T-cell (primary cell): ENCODE measurements at places on chromosomes 3 and 15. TPM values are rescaled to one million over a fixed set of nuclear protein-coding genes. Genes with fewer than 3 reads are reported as not detected.

Gene AQP9
- total RNA-seq: not detected

DNA sequence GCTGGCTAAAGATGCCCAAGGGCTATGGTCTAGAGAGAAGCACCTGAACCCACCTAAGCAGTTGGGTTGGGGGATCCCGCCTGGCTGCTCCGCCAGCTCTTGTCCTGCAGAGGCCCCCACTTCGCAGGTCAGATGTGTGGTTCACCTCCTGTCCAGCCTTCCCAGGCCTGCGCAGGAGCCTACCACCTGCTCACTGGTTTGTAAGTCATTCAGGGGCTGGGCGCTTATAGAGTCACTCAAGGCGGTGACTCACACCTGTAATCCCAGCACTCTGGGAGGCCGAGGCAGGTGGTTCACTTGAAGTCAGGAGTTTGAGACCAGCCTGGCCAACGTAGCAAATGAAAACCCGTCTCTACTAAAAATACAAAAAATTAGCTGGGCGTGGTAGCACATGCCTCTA lies 3.9 kb upstream of the FURIN start:
- H3K27ac ChIP-seq: no peak overlapping the region
- H3K4me3 ChIP-seq: no peak overlapping the region
- H3K36me3 ChIP-seq: no peaks in the 10 kb centered on the region
- H3K27me3 ChIP-seq: no peaks in the 10 kb centered on the region

Gene PLXND1
- total RNA-seq: 46.1 TPM

Gene CIDEC
- 0.66 TPM for total RNA-seq

GRCh38 chr3:55368366-55368765 lies 118.7 kb downstream of the WNT5A start:
- H3K36me3 ChIP-seq: no peaks in the 10 kb centered on the region
- H3K27me3 ChIP-seq: no peaks in the 10 kb centered on the region
- H3K4me1 ChIP-seq: no peaks in the 10 kb centered on the region
- H3K27ac ChIP-seq: no peak overlapping the region
- no peak overlapping the region for H3K4me3 ChIP-seq

- no peak overlapping the region for H3K4me3 ChIP-seq
- H3K27ac ChIP-seq: no peak overlapping the region
- no peak for DNase-seq
- no peaks in the 10 kb centered on the region for H3K27me3 ChIP-seq
- peaks cover 23% of the 10 kb centered on the region for H3K36me3 ChIP-seq
These were observed 17.2 kb downstream of the TSEN2 start for GRCh38 chr3:12501360-12502020.

- H3K4me1 ChIP-seq: no peaks in the 10 kb centered on the region
- no peaks in the 10 kb centered on the region for H3K36me3 ChIP-seq
- no peak overlapping the region for H3K4me3 ChIP-seq
- DNase-seq: no peak
These were observed 184.5 kb downstream of the FHIT start for GRCh38 chr3:61066800-61067199.

DNA sequence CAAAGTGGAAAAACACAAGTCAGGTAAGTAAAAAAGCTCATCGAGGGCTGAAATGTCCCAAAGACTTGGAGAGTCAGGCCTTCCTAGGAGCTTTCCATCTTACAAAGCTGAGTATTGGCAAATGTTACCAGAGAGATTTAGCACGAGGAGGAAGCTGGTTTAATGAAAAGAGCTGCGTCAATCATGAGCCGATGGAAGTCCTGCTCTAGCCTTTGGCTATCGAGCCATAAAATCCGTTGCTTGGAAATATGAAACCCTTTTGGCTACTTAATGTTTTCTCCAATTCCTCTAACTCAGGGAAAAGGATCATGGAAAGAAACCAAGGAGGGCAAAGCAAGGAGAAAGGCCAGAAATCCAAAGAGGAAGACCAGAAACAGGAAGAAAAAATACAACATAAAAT lies 1074.6 kb downstream of the FHIT start:
- H3K36me3 ChIP-seq: no peaks in the 10 kb centered on the region
- H3K4me1 ChIP-seq: no peaks in the 10 kb centered on the region
- H3K27ac ChIP-seq: no peak overlapping the region
- DNase-seq: no peak

Gene IGF2BP2
- 1.3 TPM for total RNA-seq

DNA sequence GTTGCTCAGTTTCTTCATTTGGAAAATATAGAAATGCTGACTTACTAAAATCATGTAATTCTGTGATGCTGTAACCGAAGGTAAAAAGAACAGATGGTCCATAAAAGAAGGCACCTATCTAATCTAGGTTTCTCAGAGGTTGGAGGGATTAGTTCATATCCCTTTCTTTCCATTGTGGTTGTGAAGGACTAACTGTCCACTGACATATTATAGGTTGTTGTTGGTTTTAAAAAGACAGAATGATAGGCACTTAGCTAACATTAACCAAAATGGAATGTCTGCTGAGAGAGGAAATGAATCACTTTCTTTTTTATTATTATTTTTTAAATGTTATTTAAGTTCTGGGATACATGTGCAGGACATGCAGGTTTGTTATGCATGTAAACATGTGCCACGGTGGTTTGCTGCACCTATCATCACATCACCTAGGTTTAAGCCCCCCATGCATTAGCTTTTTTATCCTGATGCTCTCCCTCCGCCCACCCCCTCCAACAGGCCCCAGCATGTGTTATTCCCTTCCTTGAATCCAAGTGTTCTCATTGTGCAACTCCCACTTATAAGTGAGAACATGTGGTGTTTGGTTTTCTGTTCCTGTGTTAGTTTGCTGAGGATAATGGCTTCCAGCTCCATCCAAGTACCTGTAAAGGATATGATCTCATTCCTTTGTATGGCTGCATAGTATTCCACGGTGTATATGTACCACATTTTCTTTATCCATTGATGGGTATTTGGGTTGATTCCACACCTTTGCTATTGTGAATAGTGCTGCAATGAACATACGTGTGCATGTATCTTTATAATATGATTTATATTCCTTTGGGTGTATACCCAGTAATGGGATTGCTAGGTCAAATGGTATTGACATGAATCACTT lies 45.8 kb downstream of the ALDH1A2 start:
- H3K27ac ChIP-seq: no peak overlapping the region
- H3K36me3 ChIP-seq: no peaks in the 10 kb centered on the region
- H3K4me1 ChIP-seq: no peaks in the 10 kb centered on the region
- no peak overlapping the region for H3K4me3 ChIP-seq
- DNase-seq: no peak

Gene PLS1
- 0.84 TPM for total RNA-seq

Gene FBXO40
- total RNA-seq: not detected

Gene SV2B
- total RNA-seq: not detected

DNA sequence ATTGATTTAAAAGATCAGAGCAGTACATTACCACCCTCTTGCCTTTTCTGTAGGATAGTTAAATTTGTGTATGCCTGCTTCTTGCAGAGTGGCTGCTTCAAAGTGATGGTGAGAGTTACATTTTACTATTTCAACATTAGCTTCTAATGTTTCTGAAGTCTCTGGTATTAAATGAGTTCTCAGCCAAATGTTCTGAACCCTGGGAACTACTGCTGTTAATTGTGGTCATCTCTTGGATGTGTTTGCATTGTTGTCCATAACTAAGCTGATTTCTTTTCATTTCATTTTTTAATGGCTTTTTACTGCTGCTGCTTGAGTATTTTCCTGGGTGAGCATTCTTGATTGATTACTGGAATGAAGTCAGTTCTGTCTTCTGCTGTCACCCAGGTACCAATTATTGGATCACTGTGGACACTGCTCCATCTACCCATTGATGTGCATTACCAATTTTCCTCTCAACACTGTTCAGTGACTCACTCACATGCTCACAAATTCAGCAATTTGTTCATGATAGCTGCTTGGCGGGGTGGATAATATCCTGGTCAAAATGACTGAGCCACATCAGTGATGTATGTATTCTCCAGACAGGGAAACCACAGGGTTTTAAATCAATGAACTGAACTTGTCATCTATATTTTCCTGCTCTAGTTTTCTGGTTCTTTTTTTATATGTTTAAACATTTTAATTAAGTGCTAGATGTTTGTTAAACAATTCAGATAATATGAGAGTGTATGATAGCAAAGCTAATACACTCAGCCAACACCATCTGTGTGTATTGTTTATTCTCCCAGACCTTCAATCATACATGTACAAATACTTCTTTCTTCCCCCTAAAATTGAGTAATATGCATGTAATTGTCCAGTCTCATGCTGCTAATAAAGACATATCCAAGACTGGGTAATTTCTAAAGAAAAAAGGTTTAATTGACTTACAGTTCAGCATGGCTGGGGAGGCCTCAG lies 587.6 kb downstream of the RSL24D1 start:
- H3K27me3 ChIP-seq: no peaks in the 10 kb centered on the region
- DNase-seq: no peak
- H3K36me3 ChIP-seq: no peaks in the 10 kb centered on the region
- H3K27ac ChIP-seq: no peak overlapping the region
- no peak overlapping the region for H3K4me3 ChIP-seq

DNA sequence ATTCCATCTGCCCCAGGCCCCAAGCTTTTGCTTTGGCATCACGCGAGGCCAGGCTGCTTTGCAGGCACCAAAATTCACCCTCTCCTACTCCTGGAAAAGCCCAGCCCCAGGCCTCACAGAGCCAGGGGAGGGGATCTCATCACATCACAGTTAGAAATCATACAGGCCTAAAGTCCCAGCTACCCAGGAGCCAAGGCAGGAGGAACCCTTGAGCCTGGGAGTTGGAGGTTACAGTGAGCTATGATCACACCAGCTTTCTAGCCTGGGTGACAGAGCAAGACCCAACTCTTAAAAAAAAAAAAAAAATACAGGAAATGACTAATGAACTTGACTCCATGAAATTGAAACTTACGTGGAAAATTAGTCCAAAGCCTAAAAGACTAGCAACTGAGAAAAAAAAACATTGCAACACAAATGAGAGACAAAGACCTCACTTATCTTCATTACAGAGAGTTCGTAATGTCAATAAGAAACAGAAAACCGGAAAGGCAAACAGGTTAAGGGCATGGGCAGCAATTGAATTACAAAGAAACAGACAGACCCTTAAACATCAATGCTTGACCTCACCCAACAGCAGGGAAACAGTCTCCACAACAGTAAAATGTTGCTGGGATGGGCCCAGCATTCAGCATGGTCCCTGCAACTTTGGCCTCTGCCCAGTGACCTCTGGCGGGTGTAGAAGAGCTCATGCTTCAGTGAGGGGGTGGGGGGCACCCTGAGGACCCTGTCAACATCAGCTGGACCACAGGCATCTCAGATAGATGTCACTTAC lies 151.5 kb downstream of the LRRK1 start:
- no peak overlapping the region for H3K4me3 ChIP-seq
- H3K27me3 ChIP-seq: peaks cover 4% of the 10 kb centered on the region
- H3K4me1 ChIP-seq: no peaks in the 10 kb centered on the region
- no peak for DNase-seq

Gene WNT5A
- 0.09 TPM for total RNA-seq

Gene EXD1
- not detected for total RNA-seq

DNA sequence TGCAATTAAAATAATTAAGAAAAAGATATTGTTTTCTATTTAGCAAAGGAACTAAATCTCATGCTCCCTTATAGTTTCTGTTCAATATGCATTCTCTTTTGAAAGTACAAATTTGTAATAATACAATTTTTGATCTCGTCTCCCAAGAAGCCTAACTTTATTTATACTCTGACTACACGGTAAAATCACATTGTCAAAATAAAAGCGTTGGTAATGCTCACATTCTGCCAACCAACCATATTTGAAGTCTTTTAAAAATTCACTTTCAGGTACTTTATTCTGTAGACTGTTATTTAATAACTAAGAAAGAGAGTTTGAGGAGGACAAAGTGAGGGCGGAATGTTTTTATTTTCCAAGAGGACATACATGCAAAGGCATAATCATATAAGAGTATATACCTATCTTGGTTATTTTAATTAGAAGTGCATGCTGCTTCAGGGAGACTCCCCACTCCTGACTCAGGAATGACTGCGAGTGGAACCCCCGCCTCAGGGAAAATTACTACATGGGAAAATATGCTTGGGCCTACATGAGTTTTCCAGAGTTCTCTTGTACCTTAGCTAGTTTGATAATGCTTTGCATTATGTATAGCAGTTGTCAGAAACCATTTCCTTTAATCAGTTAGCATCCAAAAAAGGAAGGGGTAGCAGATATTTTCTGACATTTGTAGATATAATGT lies 19.3 kb downstream of the MBNL1 start:
- H3K27me3 ChIP-seq: no peaks in the 10 kb centered on the region
- H3K36me3 ChIP-seq: peaks cover 2% of the 10 kb centered on the region
- H3K4me1 ChIP-seq: peaks cover 56% of the 10 kb centered on the region
- peak overlapping the region; percentile 31 for H3K27ac ChIP-seq
- H3K4me3 ChIP-seq: no peak overlapping the region

- H3K4me3 ChIP-seq: no peak overlapping the region
- H3K27ac ChIP-seq: no peak overlapping the region
- no peaks in the 10 kb centered on the region for H3K4me1 ChIP-seq
- no peaks in the 10 kb centered on the region for H3K27me3 ChIP-seq
- no peak for DNase-seq
These were observed 40.3 kb upstream of the PTPRG start for GRCh38 chr3:61520966-61521628.

Gene PAK2
- total RNA-seq: 79.1 TPM

- H3K4me1 ChIP-seq: no peaks in the 10 kb centered on the region
- no peaks in the 10 kb centered on the region for H3K36me3 ChIP-seq
- no peak overlapping the region for H3K4me3 ChIP-seq
- no peak for DNase-seq
These were observed 117.7 kb downstream of the CCNL1 start for GRCh38 chr3:157042226-157042625.

Gene IL17RE
- total RNA-seq: 0.68 TPM

DNA sequence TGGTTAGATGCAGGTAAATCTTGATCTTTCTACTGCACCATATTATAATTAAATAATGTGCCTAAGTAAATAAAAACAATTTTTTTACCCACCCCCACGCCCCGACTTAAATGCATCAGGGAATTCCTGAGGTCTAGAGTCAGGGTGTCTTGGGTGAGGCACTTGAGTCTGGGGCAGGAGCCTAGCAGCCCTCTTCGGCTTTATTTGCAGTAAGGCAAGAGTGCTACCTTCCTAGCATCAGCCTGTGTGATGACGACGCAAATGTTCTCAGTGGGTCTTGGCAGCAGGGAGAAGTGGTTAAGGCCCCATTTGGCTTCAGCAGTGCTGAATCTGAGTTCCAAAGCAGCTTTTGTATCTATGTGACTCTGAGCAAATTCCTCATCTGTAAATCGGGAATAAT lies 88.7 kb downstream of the POLR2M start:
- H3K4me1 ChIP-seq: no peaks in the 10 kb centered on the region
- no peaks in the 10 kb centered on the region for H3K36me3 ChIP-seq
- no peak overlapping the region for H3K27ac ChIP-seq
- H3K4me3 ChIP-seq: no peak overlapping the region
- H3K27me3 ChIP-seq: peaks cover 9% of the 10 kb centered on the region

- H3K27me3 ChIP-seq: no peaks in the 10 kb centered on the region
- H3K4me3 ChIP-seq: no peak overlapping the region
- no peak for DNase-seq
- H3K27ac ChIP-seq: no peak overlapping the region
- H3K4me1 ChIP-seq: no peaks in the 10 kb centered on the region
- H3K36me3 ChIP-seq: no peaks in the 10 kb centered on the region
These were observed 255.3 kb downstream of the RSL24D1 start for GRCh38 chr15:54941417-54941816.

Gene CPNE9
- total RNA-seq: 0.26 TPM

GRCh38 chr15:60423537-60423936 lies 25.8 kb upstream of the ANXA2 start:
- no peaks in the 10 kb centered on the region for H3K27me3 ChIP-seq
- no peaks in the 10 kb centered on the region for H3K36me3 ChIP-seq
- H3K27ac ChIP-seq: no peak overlapping the region
- no peaks in the 10 kb centered on the region for H3K4me1 ChIP-seq
- no peak overlapping the region for H3K4me3 ChIP-seq
- no peak for DNase-seq
